ENCODE measurements at places on chromosomes 2 and 18.

DNA sequence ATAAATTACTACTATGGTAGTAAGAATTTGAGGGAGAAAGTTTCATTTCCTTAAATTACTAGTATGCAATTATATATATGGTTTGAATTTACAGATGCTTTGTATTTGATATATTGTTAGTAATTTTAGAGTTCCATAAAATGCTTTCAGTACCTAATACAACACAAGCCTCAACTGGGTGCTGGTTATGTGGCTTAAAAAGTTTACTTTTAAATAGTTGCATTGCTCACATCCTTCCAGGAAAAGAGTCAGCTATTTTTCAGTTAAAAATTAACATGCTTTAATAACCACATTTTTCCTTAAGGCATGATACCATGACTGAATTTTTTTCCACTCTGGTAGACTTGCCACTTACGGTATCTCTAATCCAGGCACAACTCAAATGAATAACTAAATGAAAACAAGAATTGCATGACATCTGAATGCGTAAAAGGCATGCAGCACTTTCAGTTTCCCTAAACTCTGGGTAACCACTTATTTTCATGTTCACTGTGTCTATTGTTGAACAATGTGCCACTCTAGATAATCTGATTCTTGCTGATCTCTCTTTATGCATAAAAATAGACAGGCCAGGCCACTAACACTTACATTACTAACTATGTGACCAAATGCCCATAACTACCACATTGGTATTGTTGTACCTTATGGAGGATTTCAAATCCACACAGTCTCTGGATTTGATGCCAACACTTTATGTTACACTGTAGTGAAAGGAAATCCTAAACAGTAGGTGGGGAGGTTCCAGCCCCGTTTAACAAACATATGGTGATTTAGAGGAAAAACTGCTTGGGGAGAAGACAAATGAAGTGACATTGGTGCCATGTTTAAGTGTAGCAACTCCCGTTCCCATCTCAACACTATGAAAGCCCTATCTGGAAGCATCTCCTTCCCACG lies 35.5 kb upstream of the SLC35F5 start:
- DNase-seq = no peak

DNA sequence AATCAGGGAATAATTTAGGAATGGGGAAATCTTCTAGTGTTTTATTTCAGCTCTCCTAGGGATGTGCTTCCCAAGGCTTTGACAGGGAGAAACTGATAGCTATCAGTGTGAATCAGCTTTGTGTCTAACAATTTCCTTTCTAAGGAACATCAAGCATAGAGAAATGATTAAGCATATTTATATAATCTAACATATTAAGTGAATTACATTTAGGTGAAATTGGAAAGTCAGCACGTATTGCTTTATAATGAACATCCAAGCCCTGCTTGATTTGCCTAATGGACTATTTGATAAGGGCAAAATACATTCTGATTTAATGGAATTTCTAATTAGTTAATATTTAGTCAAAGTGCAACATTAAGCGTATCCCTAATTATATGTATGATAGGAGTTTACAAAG lies 19.5 kb upstream of the TSPYL6 start:
- DNase-seq = no peak

- DNase-seq = no peak
Measured at GRCh38 chr2:180720829-180721228, 259.6 kb upstream of the UBE2E3 start.

DNA sequence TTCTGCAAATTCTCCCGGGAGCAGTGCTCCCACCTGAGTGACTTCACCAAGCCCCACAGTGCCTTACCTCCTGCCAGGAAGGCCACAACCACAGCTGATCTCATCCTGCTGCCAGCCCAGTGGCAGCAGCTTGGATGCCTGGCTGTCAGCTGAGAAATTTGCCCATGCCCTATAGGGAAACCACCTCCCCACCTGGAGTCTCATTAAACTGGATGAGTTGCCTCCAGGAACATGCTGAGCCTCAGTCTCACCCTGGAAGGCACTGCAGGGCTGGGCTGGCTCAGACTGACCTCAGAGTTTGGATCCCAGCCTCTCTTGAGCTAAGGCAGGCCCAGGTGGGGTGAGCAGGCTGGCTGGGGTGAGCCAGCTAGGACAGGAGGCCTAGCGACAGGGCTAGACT lies 23.3 kb downstream of the REEP1 start:
- no peak for DNase-seq

- no peak for DNase-seq
Measured at GRCh38 chr2:236163471-236164200, 4.5 kb downstream of the GBX2 start.

DNA sequence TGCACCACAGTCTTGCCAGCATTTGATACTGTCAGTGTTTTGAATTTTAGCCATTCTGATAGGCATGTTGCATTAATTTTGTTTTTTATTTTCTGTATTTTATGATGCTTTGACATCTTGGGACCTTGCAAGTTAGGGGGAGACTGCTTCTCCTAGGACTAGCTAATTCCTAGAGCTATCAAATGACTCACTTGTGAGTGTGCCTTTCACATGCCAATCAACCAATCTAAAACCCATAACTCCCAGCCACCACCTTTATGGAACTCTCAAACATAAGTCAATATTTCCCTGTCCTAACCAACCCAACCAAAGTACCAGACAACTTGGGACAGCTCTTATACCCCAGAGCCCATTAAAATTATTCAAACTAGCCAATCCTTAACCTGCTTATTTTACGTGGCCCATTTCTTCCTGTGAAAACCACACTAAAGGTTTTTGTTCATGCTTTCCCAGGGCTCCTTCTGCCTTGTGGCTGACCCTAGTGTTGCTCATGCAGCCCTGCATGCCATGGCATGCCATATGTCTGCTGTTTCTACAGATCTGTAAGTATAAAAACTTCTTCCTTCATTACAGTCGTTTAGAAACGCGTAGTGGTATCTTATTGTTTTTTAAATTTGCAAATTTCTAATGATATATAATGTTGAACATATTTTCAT lies 230.1 kb downstream of the GPD2 start:
- no peak for DNase-seq

- no peak for DNase-seq
Measured at GRCh38 chr2:86806059-86806857, 15.5 kb upstream of the CD8A start.

GRCh38 chr2:90077948-90078347 lies 1386.5 kb downstream of the RPIA start:
- DNase-seq = no peak

GRCh38 chr18:44835703-44836102 lies 155.0 kb downstream of the SETBP1 start:
- DNase-seq = no peak

GRCh38 chr2:42456126-42456839 lies 37.5 kb downstream of the KCNG3 start:
- no peak for DNase-seq

- no peak for DNase-seq
Measured at GRCh38 chr2:118772487-118773200, 74.8 kb downstream of the EN1 start.

DNA sequence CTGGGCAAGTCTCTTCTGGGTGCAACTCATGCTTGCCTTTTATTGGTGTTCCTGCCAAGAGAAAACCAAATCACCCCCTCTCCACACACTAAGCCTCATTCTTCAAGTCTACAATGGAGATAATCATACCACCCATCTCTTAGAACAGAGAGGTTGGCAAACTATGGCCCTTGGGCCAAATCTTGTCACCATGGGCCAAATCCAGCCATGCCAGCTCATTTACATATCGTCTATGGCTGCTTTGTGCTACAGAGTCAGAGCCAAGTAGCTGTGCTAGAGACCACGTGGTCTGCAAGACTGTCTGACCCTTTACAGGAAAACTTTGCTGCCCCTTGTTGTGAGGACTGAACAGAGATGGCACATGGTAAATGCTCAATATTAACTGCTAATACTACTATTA lies 270.3 kb upstream of the PARD3B start:
- no peak for DNase-seq

DNA sequence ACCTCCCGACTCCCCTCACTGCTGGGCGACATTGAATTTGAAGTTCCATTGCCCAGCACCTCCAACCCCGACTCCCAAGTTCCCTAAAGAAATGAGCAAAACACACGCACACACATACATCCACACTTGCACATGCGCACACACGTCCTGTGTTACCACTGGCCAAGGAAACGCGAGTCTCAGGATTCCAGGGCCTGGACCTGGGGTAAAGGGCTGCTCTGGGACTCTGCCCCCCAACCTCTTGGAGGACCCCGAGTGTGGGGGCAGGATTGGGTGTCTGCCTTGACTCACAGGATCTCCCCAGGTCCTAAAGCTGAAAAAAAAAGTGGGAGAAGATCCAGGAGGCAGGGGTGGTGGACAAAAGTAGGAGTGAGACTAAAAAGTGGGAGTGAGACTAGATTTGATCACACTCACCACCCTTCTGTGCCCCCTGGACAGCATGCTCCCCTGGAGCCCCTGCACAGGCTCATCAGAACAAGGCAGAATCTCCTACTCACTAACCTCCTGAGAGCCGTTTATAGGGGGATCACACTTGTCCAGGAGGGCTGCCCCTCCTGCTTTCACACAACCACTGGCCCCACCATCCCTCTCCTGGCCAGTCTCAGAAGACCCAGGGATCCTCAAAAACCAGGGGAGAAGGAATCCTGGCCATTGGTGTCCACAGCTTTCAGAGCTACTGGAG lies 202.2 kb downstream of the TNS1 start:
- no peak for DNase-seq

- DNase-seq = no peak
Measured at GRCh38 chr2:156064540-156064939, 268.0 kb downstream of the NR4A2 start.

DNA sequence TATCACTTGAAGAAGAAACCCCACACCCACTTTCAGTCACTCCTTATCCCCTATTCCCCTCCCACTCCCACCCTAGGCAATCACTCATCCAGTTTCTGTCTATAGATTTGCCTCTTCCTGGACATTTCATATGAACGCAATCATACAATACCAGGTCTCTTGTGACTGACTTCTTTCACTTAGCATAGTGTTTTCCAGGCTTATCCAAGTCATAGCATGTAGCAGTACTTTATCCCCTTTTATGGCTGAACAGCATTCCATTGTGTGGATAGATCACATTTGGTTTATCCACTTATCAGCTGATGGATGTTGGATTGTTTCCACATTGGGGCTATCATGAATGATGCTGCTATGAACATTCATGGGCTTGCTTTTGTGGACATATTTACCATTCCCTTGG lies 6.6 kb downstream of the CFAP221 start:
- no peak for DNase-seq

DNA sequence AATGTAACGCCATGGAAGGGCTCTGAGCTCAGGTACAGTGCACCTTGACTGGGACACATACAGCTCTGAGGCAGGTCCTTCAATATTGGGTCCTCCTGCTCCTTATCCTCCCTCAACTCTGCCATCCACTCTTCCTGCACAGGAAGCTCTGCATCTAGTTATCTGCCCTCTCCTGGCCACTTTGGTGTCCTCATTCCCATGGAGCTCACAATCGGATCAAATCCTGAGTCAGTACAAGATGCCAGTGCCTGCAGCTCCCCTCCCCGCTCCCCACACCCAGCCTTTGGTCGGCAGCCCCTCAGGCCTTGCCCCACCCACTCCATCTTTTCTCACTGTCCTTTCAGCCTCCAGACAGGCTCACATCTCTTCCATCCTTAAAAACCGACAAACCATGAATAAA lies 58.0 kb downstream of the LRRFIP1 start:
- DNase-seq = no peak

GRCh38 chr2:188293601-188294351 lies 2.1 kb downstream of the GULP1 start:
- no peak for DNase-seq

- no peak for DNase-seq
Measured at GRCh38 chr2:72198532-72199241, 51.0 kb upstream of the CYP26B1 start.

- no peak for DNase-seq
Measured at GRCh38 chr2:227152093-227152766, 11.8 kb downstream of the COL4A4 start.

DNA sequence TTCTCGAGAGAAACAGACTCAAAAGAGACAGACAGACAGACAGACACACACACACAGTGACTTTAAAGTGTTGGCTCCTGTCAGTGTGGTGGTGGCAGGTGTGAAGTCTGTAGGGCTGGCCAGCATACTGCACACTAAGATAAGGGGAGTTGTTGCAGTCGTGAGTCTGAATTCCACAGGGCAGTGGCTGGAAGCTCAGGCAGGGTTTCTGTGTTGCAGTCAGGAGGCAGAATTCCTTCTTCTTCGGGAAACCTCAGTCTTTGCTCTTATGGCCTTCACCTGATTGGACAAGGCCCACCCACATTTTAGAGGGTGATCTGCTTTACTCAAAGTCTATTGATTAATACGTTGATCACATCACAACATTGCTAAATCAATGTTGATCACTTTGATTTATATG lies 478.4 kb upstream of the HS6ST1 start:
- DNase-seq = no peak

GRCh38 chr2:29009711-29010677 lies 28.9 kb downstream of the TOGARAM2 start:
- DNase-seq = no peak

GRCh38 chr2:62305421-62306176 lies 109.7 kb downstream of the B3GNT2 start:
- peak; percentile 24 for DNase-seq

DNA sequence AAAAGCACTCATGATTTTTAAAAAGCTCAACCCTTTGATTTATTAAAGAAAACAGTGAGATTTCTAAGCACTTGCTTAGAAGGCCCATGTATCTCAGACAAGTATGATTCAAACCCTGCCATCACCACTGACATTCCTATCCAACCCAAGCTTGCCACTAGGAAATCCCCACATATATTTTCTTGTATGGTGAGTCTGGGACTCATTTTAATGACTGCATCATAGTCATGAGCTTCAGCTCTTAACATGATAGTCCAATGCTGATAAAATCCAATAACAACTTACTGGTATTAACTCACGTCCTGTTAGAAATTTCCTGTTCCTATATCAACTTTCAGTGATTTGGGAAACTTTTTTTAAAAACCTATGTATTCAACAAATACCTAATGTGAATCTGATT lies 39.4 kb upstream of the NCKAP5 start:
- DNase-seq = no peak

DNA sequence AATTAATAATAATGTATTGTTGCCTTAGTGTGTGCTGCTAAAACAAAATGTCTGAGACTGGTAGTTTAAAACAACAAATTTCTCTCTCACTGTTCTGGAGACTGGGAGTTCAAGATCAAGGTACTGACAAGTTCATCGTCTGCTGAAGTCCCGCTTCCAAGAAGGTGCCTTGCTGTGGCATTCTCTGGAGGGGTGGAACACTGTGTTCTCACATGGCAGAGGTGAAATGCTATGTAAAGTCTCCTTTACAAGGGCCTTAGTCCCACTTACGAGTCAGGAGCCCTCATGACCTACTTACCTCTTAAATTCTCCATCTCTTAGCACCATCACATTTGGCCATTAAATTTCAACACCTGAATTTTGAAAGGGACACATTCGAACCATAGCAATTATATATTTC lies 299.2 kb upstream of the RBMS1 start:
- DNase-seq = no peak

- DNase-seq = no peak
Measured at GRCh38 chr2:43754180-43754579, 19.7 kb upstream of the DYNC2LI1 start.

DNA sequence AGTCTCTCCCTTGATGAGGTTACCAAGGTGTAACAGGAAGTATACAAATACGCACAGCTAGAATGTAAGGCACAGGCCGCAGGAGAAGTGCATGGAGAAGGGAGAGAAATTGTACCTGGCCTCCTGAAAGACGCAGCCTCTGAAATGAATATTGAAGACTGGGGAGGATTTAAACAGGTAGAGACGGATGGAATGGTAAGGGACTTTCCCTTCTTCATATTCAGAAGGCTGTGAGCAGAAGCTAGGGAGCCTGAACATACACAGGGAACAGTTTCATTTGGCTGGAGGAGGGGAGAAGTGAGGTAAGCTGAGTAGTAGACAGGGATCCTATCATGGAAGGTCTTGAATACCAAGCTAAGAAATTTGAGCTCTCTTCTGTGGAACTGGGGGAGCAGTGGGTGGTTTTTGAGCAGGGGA lies 112.7 kb downstream of the ANKRD44 start:
- no peak for DNase-seq
